Fibroblast of skin of abdomen (primary cell): ENCODE measurements at places on chromosomes 3 and 15.

DNA sequence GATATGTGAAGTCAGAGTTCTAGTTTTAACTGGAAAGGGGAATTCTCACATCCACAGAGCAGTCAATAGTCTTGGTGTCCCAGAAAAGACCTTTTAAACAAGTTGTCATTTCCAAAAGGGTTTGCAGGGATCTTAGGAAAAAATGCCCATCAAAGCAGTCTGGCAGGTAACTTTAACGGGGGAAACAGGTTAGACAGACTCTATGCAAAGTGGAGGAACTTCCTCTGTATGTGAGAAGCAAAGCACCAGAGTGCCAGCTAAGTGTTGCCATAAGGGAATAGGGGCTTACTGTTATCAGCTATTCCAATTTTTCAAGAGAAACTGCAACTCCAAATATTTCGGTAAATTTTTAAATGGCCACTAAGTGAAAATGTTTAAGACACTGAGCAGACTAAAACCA lies 307.9 kb upstream of the MDFIC2 start:
- no peak for DNase-seq

- DNase-seq: no peak
These were observed at the start of gene SPRED1 for GRCh38 chr15:38252481-38253350. SPRED1 (plus strand) TSS chr15:38252836; CDS start chr15:38253186, 350 bp downstream.

GRCh38 chr15:32886459-32886858 lies 168.7 kb downstream of the GREM1 start:
- DNase-seq: no peak

- DNase-seq: peak; percentile 79
These were observed 104.5 kb downstream of the ADCY5 start for GRCh38 chr3:123344175-123344906.

- no peak for DNase-seq
These were observed 146.9 kb downstream of the CLSTN2 start for GRCh38 chr3:140081887-140082286.
